NCI-H1417 (cell line): ENCODE measurements at places on chromosomes 7 and 10.
A peak's percentile ranks its signal among the peaks of the same experiment; 100 is the strongest.

GRCh38 chr10:77176232-77176631 lies 461.4 kb downstream of the KCNMA1 start:
- DNase-seq = no peak

DNA sequence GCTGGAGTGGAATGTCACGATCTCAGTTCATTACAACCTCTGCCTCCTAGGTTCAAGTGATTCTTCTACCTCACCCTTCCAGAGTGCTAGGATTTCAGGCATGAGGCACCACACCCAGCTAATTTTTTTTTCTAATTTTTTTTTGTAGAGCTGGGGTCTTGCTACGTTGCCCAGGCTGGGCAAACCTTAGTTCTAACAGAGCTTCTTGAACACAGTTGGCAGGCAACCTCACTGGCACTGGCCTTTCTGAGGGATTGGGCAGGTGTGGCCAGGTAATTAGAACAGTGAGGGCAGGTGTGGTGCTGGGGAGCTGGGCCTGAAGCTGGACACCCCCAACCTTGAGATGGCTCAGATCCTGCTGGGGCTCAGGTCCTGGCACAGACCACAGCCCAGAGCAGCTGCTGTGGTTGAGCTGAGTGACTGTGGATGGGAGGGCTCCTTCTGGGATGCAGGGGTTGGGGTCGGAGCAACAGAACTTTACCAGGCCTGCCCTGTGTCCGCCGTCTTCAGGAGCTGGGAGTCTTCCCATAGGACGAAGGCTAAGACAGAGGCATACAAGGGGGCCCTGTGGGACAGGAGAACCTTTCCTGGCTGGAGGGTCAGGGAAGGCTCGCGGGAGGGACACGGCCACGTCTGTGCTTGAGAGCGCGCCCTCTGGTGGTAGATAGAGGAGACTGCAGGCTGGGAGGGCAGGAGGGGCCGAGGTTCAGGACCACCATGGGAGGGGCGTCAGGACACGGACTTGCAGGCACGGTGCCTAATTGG lies 48.2 kb downstream of the COL26A1 start:
- no peak for DNase-seq

GRCh38 chr10:127195041-127195506 lies 1.3 kb downstream of the INSYN2A start:
- DNase-seq = no peak

DNA sequence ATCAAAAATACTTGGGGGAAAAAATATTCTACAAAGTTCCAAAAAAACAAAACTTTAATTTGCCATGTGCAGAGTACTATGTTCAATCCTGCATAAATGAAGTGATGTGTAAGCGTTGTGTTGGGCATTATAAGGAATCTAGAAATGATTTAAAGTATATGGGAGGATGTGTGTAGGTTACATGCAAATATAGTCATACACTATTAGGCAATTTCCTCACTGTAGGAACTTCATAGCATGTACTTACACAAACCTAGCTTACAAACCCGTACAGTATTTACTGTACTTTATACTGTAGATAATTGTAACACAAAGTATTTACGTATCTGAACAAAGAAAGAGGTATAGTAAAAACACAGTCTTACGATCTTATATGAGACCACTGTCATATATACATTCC lies 72.3 kb downstream of the NRBF2 start:
- no peak for DNase-seq

DNA sequence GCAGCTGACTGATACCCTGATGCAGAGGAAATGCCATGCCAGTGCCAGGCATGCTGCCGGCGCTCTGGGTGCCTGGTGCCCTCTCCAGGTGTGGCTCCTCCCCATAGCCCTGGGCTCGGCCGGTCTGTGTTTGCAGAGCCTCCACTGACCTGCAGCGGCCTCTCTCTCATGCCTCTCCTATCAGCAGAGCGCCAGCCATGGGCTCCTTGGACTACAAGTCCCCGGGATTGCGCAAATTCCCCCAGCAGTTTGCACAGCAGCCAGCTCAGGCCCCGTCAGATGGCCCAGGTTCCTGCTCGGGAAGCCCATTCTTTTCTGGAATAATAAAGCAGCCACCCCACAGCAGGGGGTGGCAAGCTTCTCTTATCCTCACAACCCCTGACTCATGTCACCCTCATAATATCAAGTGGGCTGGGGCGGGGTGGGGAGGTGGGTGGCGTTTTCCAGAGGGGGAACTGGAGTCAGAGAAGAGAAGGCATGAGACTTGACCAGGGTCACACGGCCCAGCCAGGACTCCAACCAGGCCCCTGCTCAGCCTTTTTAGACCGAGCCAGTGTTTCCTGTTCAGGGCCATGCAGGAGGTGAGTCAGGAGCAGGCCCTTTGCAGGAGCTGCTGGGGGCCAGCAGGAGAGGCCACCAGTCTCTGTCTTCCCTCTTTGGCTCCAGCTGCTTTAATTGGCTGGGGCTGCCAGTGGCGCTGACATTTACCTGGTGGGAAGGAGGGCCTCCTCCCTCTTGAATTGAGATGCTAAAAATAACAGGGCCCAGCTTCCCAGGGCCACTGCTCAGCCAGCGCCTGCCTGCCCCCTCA lies 58.6 kb downstream of the ZMIZ1 start:
- peak; percentile 24 for DNase-seq
